ENCODE measurements at places on chromosomes 12 and 14. TPM values are rescaled to one million over a fixed set of nuclear protein-coding genes. Genes with fewer than 3 reads are reported as not detected.

Gene MYL2
- total RNA-seq, result not detected

Gene MDP1
- 17.7 TPM for total RNA-seq

Gene CSRP2
- total RNA-seq, result 25.5 TPM

Gene MYO1A
- not detected for total RNA-seq

Gene PNN
- 16.0 TPM for total RNA-seq

Gene ARHGAP9
- 0.28 TPM for total RNA-seq

Gene TAS2R9
- total RNA-seq, result not detected

Gene SLC41A2
- 18.1 TPM for total RNA-seq

Gene A2M
- 12.1 TPM for total RNA-seq

Gene POTEG
- total RNA-seq, result not detected

Gene KERA
- total RNA-seq, result not detected

Gene OR6C65
- not detected for total RNA-seq

Gene DLGAP5
- 3.6 TPM for total RNA-seq

Gene ABCC9
- total RNA-seq, result 10.7 TPM

Gene TMEM132D
- not detected for total RNA-seq

Gene EIF2S3B
- 16.2 TPM for total RNA-seq

Gene OR6C70
- not detected for total RNA-seq

Gene ZFYVE21
- total RNA-seq, result 57.8 TPM

All from smooth muscle cell of bladder (primary cell).